SIG-M5 (cell line): ENCODE measurements at places on chromosomes 1 and 21.

- no peak for DNase-seq
These were observed 16.4 kb upstream of the TARBP1 start for GRCh38 chr1:234495231-234495990.

GRCh38 chr1:45545019-45545493 lies 5.6 kb upstream of the AKR1A1 start:
- DNase-seq = no peak

- DNase-seq = no peak
These were observed 56.2 kb downstream of the NTNG1 start for GRCh38 chr1:107196973-107197562.

DNA sequence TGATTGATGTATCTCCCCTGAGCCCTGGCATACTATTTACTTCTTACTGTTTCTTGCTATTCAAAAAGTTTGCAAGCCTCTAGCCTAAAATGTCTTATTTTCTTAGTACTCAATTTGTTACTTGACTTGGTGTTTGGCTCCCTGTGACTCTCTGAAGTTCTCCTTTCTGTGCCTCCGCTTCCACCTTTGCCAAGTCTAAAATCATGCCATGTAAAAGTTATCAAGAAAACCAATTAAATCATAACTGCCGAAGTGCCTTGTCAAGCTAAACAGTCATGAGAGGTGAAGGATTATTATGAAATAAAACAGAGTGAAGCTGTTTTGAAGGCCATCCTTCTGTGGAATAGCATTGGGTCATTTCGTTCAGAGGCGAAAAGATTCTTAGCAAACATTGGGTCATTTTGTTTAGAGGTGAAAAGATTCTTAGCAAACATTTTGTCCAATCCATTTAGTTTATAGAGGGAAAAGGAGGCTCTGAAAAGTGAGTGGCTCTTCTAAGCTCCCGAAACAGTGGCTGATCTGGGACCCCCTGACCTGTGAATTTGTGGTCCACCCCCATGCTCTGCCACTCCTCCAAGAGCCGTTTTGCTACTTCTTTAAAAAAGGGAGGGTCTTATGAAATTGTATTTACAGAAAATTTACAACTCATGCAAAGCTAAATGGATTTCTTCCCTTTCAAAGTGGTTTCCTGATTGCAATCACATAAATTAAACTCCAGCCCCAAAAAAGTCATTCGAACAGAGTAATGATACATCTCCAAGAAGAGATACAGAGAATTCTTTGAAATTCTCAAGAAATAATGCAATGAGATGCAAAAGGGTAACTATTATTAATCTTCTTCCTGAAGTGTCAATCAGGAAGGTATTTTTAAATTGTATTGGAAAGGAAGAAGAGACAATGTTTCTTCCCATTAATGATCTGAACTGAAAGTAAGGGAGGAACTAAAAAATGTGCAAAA lies 141.4 kb downstream of the RUNX1 start:
- DNase-seq = no peak

DNA sequence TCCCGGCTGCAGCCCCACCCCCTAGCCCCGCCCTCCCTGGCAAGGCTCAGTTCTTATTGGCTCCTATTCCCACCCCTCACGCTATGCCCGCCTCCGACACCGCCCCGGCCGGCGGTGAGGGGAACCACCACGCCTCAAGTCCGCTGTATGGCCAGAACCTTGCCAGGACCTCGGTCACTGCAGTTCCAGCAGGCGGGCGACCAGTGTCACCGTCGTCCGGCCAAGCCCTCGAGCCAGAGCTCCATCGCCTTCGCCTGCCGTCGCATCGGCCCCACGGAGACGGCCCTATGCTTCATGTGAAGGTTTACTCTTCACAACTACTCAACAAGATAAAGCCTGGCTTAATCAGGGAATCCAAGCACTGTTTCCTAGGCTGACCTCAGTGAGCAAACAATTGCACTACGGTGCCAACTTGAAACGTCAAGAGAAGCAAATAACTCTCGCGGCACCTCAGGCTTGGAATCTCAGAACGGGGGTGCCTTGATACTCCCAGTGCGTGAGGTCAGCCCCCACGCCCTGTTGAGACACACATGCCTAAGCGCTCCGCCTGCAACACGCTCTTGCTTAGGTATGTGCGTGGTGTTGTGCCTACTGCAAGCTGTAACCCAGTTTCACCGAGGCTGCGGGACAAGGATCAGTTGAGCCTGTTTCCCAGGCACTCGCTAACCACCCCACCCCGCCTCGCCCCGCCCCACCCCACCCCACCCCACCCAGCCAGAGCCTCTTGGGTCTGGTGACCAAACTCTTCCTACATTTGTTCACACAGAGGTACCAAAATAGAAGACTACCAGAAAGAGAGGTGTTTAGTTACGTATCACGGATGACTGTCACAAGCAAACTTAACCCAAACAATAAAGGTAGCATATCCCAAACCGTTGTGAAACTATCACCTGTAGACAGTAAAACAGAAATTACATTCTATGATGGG lies 498 bp upstream of the DENND2C start:
- peak; percentile 19 for DNase-seq

- DNase-seq = no peak
These were observed 12.6 kb upstream of the PSMA5 start for GRCh38 chr1:109438798-109439297.

GRCh38 chr1:24828887-24829192 lies 83.6 kb downstream of the CLIC4 start:
- DNase-seq = no peak

DNA sequence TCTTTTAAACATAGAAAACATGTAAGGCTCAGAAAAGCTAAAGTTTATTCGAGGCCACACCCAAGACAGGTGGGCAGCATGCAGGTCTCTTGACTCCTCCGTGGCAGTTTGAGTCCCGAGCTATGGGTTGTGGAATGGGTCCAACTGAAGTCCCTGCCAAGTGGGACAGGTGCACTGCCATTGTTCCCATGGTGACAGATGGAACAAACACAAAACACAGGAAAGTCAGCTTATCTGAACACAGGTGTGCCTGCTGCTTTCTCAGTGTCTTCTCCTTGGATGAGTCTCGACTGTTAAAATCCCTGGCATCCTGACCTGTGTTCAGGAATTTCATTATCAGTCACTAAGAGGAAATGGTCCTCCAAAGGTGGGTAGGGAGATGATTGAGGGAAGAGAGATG lies 99.0 kb upstream of the RAB4A start:
- DNase-seq = no peak

DNA sequence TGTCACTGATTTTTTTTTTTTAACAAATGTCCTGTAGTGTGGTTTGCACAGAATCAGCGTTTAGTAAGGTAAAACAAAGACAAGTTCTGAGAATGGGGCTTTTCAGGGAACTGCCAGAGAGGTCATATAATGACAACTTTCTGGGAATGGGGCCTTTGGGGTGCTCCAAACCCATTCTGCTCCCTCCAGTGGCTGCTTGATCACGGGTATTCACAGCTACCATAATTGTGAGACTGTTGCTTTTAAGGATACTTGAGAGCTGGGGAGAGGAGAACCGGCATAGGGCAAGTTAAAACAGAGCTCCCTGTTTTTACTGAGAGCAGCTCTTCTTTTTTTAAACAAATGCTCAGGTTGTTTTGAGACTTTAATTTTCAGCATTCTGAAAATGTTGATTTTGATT lies 48.2 kb downstream of the CYP2J2 start:
- DNase-seq = no peak

DNA sequence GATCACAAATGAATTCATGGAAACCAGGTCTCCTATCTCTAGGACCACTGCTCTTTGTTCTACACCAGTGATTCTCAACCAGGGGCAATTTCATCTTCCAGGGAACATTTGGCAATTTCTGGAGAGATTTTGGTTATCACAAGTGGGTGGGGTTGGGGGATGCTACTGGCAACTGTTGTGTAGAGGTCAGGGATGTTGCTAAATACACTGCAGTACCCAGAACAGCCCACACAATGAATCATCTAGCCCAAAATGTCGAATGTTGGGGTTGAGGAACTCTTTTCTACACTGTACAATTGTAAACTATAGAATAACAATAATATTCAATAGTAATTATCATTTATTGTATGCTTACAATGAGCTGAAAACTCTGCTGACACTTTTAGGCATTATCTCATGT lies 55.7 kb upstream of the UBE2U start:
- DNase-seq = no peak

- no peak for DNase-seq
These were observed 1.0 kb upstream of the SFN start for GRCh38 chr1:26861889-26862378.

GRCh38 chr21:37001441-37001840 lies 5.1 kb upstream of the RIPPLY3 start:
- no peak for DNase-seq

DNA sequence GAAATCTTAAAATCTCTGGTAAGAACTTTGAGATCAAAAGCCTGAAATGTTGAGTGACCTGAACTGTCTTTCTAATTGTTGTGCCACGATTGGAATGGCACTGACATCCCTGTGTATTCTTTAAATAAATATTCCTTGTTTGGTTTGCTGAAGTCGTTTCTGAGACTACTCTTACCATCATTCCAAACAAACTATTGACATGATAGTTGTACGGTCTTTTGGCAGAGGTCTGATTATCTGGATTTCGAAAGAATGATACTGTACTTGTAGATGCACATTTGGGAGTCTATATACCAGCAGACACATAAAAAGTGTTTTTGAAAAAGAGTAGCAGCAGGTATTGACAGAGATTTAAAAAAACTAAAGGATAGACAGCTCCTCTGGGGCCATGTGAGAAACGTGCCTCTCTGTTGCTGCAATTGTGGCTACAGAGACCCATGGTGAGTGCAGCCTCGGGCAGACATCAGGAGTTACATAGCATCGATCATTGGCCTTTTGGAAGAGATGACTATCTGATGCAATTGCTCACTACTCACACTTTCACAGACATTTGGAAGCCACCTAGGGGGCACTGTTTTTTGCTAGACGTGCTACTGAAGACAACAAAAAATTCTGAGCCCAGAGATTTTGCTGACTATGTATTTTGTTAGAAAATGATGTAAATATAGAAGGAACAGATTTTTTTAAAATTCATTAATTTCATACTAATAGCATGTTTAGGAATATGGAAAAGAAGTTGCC lies 464.5 kb downstream of the KCNT2 start:
- no peak for DNase-seq

- DNase-seq = no peak
These were observed 37.0 kb downstream of the LPAR3 start for GRCh38 chr1:84855691-84856630.

DNA sequence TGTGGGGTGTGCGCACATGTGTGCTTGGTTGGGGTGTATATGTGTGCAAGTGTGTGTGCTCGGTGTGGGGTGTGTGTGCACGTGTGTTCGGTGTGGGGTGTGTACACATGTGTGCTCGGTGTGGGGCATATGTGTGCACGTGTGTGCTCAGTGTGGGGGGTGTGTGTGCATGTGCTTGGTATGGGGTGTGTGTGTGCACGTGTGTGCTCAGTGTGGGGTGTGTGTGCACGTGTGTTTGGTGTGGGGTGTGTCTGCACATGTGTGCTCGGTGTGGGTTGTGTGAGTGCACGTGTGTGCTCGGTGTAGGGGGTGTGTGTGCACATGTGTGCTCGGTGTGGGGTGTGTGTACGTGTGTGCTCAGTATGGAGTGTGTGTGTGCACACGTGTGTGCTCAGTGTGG lies 77.5 kb downstream of the PRDM16 start:
- DNase-seq = no peak

DNA sequence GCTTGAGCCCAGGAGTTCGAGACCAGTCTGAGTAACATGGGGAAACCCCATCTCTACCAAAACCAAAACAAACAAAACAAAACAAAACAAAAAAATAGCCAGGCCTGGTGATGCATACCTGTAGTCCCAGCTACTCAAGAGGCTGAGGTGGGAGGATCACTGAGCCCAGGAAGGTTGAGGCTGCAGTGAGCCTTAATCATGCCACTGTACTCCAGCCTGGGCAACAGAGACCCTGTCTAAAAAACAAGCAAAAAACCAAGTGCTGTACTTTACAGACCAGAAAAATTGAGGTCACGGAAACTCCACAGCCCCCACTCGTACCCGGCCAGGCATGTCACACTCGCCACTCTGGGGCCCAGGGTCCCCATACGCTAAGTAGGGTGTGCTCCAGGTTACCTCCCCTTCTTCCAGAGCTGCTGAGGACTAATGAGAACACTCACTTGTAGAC lies 22.9 kb downstream of the ATP2B4 start:
- DNase-seq = no peak

DNA sequence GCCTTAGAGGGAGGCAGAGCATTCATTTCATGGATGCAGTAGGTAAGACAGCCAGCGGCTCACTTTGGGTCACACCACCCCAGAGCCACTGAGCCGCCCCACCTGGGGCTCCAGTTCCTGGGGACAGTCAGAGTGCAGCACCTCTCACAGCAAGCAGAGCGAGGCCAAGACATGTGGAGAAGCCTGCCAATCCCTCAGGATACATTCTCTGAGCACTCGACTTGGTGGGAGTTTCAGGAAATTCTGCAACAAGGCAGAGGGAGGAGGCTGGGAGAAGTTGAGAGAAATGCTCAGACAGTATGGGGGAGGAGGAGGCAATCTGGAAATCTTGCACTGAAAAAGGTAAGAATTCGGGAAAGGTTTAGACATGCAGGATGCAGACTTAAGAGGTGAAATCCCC lies 60.8 kb upstream of the WLS start:
- no peak for DNase-seq
